CD8-positive, alpha-beta memory T cell (primary cell): ENCODE measurements at places on chromosomes 12 and 14.

DNA sequence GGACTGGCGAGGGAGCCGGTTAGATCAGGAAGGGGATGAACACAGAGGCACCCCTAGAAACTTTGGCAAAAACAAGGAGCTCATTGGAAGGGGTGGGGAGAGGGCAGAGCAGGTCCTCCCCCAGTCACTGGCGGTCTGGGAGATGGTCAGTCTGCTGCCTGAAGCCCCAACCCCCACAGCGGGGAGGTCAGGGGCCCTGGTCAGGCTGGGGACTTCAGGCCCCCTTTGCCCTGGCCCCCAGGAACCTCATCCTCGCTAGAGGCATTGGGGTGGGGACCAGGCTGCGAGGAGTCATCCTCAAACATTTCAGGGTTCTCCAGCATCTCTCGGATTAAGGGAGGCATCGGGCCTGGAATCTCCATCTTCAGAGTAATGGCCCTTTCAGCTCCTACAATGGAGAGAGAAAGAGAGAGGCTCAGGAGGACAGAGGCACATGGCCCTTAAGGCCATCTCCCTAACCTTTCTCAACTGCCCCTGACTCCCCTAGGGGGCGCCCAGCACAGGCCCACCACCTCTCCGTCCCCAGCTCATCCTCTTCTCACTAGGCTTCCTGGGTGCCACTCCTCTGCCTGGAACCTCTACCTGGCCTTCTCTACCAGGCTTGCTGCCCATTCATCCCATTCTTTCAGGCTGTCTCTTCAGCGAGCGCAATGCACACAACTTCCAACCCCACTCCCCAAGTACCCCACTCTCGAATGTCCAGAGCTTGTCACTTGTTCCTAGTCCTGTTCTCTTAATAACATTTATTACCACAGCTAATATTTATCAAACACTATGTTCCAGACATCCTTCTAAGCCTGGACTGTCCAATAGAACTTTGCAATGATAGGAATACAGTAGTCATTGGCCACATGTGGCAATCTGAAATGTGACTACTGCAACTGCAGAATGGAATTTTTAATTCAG is 4.7 kb upstream of the ITGB7 start:
- DNase-seq, result no peak

- no peak for DNase-seq
These were observed 76.3 kb downstream of the CACNA1C start for GRCh38 chr12:2129076-2129475.

DNA sequence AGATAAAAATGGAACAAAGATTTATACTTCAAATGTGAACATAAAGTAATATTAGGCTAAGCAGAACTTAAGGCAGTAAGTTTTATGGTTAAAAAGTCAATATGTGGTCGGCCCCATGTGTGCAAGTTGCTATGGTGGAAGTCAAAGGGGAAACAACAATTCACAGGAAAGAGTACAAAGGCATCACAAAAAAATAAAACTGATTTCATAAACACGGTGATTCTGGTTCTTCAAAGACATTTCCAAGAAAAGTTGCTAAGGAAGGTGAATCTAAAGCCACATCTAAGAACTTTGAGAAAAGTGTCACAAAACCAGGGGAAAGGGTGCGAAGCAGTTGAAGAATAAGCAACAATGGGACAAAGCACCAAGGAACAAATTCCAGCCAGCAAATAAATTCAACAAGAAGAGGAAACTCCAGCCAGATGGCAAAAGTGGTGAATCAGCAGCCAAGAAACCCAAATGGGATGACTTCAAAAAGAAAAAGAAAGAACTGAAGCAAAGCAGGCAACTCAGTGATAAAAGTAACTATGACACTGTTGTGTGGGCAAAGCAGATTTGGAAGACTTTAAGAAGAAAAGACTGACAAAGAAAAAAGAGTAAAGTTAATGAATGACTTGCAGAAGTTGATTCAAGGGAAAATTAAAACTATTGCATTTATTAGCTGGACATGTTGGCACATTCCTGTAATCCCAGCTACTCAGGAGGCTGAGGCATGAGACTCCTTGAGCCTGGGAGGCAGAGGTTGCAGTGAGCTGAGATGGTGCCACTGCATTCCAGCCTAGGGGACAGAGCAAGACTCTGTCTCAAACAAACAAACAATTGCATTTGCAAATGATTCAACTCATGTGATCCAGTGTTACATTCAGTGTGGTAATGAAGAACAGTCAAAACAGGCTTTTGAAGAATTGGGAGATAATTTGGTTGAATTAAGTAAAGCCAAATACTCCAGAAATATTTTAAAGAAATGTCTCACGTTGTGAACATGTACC is 19.5 kb downstream of the PTGDR start:
- no peak for DNase-seq

DNA sequence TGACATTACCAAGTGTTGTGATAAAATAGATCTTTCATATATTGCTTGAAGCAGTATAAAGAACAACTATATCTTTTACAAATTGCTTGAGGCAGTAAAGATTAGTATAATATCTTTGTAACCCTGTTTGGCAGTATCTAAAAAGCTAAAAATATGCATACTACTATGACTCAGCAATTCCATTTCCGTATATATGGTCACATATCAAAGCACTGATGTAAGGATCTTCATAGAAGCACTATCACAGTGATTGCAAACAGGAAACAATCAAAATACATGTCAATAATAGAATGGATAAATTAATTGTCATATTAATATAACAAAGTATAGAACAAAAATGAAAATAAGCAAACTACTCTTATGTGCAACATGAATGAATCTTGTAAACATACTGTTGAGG is 158.4 kb upstream of the IGF1 start:
- no peak for DNase-seq

GRCh38 chr14:75127903-75128595 is 1.2 kb upstream of the NEK9 start:
- DNase-seq, result no peak

DNA sequence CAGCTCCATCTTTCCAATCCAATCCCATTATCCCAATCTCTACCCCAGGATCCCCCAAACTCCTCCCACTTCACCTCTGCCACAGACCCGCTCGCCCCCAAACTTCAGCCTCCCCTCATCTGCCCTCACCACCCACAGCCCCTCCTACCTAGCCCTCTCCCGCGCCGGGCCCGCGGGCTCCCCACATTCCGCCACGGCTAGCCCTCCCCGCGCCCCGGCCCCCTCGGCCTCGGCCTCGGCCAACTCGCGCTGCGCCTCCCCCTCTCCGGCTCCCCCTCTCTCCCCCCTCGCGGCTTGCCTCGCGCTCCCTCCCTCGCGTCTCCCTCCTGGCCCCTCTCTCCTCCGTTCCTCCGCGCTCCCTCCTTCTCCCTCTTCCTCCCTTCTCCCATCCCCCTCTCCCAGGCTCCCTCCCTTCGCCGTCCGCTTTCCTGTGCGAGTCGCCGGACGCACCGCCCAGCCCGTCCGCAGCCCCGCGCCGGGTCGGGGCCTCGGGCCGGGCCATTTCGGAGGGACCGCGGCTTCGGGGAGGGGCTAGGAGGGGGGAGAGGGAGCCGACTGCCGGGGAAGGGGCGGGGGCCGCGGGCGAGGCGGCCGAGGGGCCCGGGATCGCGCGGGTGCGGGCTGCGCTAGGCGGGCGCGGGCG is at the start of gene ATN1:
Gene ATN1, plus strand, starts transcription at position 581 of the 643 bp plus-strand sequence. CDS start 6,043 bp downstream, outside the sequence.
- DNase-seq, result peak; percentile 30
